ENCODE measurements at places on chromosomes 7 and 10. TPM values are rescaled to one million over a fixed set of nuclear protein-coding genes. Genes with fewer than 3 reads are reported as not detected.

MSMB gene
- total RNA-seq = not detected

SEMA3C gene
- 17.2 TPM for total RNA-seq

CFAP46 gene
- 8.3 TPM for total RNA-seq

DNA sequence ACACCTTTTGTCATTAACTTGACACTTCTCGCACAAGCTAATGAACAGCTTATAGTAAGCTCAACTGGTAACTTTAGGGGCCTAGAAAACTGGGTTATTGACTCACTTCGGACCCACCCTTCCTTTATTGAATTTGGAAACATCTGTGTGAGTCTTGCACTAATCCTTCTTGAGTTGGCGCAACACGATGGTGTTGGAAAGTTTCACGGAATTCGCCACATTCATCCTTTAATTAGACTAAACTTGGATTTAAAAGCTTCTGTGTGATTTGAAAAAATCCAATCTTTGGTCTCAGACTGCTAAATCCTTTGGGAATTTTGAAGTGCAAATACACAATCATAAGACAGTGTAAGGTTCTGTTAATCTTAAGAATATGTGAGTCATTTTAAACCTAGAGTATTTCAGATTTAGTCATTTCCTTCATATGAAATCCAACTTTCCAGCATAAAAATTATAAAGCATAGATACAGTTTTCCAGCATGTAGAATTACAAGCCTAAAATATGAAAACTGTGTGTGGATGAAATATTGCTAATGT, 15.1 kb downstream of the FZD8 start:
- no peak for DNase-seq

- peak; percentile 27 for DNase-seq
These were observed 3.4 kb upstream of the MNX1 start for GRCh38 chr7:157013602-157014549.

GRCh38 chr7:138387755-138388475, 72.1 kb upstream of the TRIM24 start:
- DNase-seq = no peak

- DNase-seq = no peak
These were observed 53.3 kb downstream of the WIPF3 start for GRCh38 chr7:29859524-29860185.

DNA sequence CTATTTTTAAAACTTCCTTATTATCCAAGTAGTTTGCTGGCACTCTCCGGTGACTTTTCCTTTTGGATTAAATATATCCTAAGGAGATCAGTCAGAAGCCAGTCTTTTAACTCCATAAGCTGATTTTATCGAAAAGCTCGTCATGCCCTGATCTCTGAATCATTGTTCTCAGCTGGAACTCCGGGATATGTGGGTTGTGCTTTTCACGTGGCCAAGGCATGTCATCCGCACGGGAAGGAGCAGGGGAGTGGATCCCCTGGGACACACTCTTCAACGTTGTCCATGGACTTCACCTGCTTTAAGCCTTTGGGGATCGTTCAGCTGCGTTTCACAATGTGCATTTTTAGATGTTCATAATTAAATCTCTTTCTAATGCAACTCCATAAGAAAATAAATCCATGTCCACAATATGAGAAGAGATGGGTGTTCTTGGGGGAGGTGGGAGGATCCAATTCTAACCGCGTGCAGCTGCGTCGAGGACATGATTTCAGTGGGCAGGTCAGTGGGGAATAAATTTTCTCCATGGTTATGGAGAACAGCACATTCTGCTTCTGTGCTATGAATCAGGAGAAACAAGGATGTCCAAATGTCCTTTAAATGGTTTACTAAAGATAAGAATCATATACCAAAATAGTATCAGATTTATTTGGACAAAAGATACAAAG, 229.5 kb upstream of the ADARB2 start:
- DNase-seq = no peak

- DNase-seq = peak; percentile 44
These were observed 107.7 kb downstream of the CACNA2D1 start for GRCh38 chr7:82335927-82336326.
